AG04450 (cell line): ENCODE measurements at places on chromosomes 16 and 17. TPM values are rescaled to one million over a fixed set of nuclear protein-coding genes. Genes with fewer than 3 reads are reported as not detected.

DNA sequence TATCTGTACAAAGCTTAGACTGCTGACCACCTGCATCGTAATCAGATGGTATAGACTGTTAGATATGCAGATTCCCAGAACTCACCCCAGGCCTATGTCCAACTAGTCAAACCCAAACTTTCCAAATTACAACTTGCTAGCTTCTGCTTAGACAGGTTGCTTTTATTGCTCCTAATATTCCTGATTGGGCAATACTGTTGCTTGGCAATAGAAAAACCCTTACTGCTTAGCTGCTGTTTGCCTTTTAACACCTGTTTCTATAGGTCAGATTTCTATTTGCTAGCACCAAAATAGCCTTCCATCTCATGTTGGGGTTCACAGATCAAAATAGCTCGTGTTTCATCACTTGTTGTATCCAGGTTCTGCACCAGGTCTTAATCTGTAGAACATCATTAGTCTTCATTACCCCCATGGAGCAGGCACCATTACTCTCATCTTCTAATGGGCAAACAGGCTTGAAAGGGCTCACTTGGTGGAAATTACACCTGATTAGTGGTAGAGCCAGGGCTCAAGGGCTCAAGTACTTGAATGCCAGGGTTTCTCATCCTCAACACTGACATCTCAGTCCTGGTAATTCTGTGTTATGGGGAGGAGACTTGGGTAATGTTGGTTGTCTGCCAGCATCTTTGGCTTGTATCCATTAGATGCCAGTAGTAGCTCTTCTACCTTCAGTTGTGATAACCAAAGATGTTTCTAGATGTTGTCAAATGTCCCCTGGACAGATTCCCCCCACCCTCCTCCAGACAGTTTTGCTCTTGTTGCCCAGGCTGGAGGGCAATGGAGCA, 2.7 kb downstream of the ZP2 start:
- DNase-seq, result no peak

DNA sequence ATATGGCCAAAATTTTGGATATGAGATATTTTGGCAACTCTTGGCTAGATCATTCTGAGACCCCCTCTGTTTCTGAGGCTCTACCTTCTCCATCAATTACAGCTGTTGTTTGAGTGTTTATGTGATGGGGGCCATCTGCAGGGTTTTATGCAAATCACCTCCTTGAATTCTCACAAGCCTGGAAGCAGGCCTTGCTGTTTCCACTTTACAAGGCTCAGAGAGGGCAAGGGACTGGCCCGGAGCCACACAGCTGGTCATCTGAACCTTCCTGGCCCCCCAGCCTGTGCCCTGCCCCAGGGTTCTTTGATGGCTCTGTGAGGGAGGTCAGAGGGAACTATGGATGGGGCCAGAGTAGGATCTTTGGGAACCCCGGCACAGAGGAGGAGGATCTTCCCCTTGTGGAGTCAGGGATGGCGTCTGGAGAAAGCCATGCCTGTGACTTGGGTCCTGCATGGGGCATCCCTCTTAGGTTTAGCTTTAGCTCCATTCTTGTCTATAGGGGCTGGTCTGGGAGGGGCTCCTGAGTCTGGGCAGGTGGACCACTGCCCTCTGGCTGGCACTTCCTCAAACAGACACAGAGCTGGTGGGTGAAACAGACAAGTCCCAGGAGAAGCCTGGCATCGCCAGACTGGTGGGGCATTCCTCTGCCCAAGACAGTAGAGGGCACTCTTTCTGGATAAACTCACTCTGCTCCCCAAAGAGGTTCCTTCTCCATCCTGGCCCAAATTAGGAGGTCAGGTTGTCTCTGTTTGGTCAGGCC, 26.2 kb downstream of the IL21R start:
- DNase-seq, result no peak

GRCh38 chr17:47622180-47622549, 27.6 kb upstream of the KPNB1 start:
- no peak for DNase-seq

DNA sequence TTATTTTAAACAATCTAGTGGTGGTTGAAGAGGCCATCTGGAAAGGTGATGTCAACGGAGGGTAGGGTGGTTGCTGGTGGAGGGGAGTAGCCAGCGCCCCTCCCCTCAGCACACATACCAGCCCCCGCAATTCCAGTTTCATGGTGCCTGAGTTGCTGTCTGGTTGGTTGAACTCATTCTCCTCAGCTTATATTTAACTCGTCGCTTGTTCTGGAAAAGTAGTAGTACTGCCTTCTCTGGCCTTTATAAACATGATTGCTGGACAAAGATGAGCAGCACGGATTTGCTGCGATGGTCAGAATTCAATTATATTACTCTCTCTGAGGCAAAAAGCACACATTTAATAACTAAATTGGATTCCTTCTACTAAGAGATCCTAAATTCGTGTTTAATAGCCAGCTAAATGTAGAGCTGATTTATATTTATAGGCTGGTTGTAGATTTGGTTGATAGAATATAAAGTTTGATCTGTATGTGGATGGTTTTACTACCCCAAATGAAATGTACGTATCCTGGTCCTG, 238.0 kb upstream of the TBX2 start:
- no peak for DNase-seq

DNA sequence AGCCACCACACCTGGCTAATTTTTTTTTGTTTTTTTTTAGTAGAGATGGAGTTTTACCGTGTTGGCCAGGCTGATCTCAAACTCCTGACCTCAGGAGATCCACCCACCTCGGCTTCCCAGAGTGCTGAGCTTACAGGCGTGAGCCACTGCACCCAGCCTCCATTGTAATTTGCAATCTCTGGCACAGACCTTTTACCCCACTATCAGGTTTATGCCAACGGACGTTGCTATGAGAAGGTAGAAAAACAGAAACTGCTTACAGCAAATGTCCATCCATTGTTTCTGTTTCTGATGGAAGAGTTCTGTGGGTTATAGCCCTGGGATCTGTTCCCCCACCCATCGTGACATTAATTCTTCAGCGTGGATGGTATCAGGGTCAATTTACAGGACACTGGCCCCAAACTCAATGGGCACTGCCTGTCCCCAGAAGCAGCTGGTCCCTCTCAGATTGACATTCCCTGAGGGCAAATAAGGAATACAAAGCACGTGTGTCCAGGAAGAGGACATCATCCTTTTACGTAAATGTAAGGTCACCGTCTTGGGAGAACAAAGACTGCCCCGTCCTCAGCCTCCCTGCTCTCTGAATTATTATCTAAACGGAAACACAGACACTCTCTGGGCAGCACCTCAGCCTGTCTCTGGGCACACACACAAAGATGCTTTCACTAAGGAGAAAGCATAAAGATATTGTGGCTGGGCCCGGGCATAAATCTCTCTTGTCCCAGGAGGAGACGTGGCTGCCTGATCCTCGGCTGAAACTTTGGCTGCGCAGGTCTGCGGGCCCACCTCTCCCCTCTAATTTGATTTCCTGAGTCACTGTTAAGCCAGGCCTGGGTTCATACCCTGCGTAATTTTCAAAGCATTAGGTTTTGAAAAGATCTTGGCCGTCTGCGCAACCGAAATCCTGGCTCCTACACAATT, 5.2 kb downstream of the KCNG4 start:
- no peak for DNase-seq

GRCh38 chr17:31807846-31808245, 51.2 kb downstream of the COPRS start:
- no peak for DNase-seq

DNA sequence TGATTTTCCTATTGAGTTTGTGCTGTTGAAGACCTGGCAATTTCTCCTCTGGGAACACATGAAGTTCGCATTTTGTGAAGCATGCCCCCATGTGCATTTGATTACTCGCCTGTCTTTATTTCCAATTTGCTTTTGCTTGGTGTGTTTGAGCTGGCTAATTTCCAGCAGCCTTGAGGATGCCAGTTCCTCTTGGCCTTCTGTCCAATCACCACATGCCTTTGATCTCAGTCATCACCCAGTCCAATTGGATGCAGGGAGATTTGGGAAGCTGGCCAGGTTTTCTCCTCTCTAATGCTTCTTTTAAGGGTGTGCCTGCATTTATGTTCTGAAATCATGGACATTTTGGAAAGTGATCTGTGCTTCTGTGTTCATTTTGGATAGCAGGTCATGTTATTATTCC, 3.8 kb upstream of the TMEM100 start:
- peak; percentile 80 for DNase-seq

- DNase-seq, result no peak
Observed at GRCh38 chr17:63939401-63939800, 7.3 kb upstream of the CD79B start.

DNA sequence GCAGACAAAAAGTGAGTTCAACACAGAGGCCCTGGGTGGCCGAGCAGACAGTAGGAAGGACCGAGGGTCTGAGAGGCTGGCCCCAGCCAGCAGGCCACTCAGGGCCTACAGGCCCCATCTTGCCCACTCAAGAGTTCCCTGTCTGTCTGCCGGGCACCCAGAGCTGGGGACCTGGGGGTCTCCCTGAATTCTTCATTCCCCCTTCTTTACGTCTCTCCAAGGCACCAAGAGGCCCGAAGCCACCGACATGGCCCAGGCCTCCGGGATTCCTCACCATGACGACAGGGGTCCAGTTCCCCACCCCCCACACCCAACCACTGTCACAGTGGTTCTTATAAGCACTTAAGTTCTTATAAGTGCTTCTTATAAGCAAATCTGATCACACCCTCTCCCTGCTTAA, 49.2 kb downstream of the NOS2 start:
- no peak for DNase-seq

DNA sequence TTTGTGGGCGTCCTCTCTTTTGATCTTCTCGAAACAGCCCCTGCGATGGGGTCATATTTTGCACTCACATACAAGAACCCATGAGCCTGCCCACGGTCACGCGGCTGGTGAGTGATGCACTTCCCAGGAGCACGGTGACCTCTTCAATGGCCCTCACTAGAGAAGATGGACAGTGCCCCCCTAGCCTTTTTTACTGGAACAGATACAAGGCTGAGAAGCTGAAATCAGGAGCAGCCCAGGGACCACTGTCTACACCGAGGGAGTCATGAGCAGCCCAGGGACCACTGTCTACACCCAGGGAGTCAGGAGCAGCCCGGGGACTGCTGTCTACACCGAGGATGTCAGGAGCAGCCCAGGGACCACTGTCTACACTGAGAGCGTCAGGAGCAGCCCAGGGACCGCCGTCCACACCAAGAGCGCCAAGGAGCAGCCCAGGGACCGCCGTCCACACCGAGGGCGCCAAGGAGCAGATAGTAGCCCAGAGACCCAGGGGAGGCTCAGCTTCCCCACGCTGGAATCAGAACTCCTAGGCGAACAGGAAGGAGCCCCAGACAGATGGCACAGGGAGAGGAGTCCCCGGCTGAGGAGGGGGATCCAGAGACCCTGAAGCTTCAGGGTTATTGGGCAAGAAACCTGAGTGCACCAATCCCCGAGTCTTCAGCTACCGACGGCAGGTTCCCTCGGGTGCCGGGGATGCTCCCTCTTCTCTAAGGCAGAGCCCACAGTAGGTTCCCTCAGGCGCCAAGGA, 23.7 kb downstream of the ACSF3 start:
- DNase-seq, result no peak

DNA sequence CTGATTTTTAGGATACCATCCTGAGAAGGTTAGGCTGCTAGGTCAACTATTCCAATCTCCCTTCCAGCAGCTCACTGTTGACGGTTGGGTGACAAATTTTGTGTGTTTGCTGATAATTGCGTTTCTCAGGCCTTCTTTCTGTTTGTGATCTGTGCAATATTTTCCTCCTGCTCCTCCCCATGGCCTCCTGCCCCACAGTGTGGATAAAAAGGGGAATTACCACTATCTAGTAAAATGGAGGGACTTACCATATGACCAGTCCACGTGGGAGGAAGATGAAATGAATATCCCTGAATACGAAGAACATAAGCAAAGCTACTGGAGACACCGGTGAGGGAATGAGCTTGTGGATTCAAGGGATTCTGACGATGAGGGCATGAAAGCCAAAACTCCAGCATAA, 9.2 kb downstream of the CHD3 start:
- DNase-seq, result no peak

- no peak for DNase-seq
Observed at GRCh38 chr17:73874008-73874720, 229.9 kb upstream of the SDK2 start.

- DNase-seq, result no peak
Observed at GRCh38 chr16:10242916-10243315, 60.7 kb upstream of the GRIN2A start.

DNA sequence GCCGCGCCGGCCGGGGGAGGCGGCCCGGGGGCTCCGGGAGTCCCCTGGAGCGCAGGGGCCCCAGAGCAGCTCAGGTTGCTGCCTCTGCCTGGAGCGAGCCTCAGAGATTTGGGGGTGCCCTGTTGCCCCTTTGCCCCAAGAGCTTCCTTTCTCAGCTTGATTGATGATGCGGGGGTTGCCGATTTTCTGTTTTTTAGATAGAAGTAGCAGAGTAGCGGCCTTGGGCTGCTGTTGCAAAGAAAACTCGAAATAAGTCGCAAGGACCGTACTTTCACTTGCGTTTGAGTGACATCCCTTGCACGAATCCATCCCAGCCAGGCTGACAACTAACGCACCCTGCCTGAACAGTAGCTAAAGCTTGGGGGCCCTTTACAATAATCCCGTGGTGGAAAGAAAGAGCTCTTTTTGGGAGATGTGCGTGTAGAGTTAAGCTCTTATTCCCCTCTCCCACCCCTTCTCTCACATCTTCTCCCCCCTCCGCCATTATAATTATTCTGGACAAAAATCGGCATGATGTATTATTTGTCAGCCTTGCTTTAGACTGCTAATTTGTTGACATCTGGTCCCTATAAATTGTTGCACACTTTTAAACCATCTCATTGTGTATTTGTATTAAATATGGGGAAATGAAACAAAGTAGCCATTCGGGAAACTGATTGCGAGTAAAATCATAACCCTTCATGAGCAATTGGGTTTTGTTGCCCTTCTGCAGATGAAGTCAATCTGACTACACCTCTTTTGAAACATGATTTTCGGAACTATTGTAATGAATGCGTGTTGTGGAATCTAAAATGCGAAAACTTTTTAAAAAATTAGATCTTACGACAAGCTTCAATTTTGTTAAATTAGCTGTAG, 873 bp downstream of the USP10 start:
- DNase-seq, result no peak

GRCh38 chr17:35542990-35543389, 5.5 kb upstream of the SLFN12L start:
- DNase-seq, result no peak

- no peak for DNase-seq
Observed at GRCh38 chr17:82215095-82215971, 2.7 kb upstream of the CCDC57 start.

The SULT1A2 gene
- polyA plus RNA-seq, result 0.11 and 0.12 TPM in 2 replicates

The TMEM106A gene
- polyA plus RNA-seq, result 4.5 and 5.1 TPM in 2 replicates

The LPO gene
- not detected in 2 replicates for polyA plus RNA-seq

The CACNG5 gene
- polyA plus RNA-seq, result not detected in 2 replicates

The ABAT gene
- 6.6 and 7.2 TPM in 2 replicates for polyA plus RNA-seq

The ARL5C gene
- not detected in 2 replicates for polyA plus RNA-seq

The TAF1C gene
- 14.2 and 15.2 TPM in 2 replicates for polyA plus RNA-seq

The MYL11 gene
- 0.55 TPM in 1 of 2 replicates, not detected in the other for polyA plus RNA-seq
